ENCODE measurements at places on chromosomes 16 and 17.

GRCh38 chr17:6775871-6776405 lies at the start of gene FBXO39:
FBXO39 (plus strand) TSS chr17:6776215; CDS start chr17:6779869, 3,654 bp downstream.
- DNase-seq, result no peak

- DNase-seq, result peak; percentile 76
Measured at GRCh38 chr16:73068541-73069401, 20.8 kb upstream of the ZFHX3 start.

DNA sequence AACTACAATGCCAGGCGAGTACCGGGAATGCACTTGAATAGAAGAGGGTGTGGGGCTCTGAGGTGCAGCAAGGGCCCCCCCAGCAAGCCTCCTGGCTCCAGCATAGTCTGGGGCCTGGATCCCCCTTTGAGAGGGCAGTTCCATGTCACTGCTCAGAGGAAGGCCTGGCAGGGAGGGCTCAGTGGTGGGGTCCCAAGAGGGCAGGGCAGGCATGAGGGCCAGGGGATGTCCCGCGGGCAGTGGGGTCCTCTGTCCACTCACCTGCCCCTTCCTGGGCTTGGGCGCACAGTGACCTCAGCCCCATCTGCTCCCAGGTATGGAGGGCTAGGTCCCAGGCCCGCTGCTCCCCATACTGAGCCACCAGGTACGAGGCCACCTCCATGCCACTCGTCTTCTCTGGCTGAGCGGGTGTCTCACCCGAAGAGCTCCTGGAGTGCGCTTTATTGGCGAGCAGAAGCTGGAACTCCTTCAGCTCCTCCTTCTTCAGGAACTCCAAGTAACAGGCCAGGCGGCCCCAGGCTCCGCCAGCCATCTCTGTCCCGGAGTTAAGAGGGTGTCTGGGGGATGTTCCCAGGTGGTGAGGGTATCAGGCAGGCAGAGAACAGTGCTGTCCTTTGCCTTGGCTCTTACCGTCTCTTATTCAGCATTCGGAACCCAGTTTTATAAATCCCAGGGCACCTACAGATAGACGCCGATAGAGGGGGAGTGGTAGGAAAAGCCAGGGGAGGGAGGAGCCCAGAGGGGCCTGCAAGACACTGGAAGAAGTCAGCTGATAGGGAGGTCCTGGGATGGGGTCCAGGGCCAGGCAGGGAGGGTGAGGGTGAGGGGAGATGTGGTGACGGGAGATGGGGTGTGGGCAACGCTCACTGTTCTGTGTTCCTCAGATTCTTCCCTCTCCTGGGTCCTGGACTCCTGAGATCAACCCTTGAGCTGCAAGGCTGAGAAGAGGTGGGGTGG lies 605 bp downstream of the NLRP1 start:
- no peak for DNase-seq

GRCh38 chr16:13291591-13292333 lies 390.4 kb downstream of the SHISA9 start:
- DNase-seq, result no peak

GRCh38 chr17:42322382-42323267 lies 34.3 kb downstream of the STAT5A start:
- peak; percentile 91 for DNase-seq

DNA sequence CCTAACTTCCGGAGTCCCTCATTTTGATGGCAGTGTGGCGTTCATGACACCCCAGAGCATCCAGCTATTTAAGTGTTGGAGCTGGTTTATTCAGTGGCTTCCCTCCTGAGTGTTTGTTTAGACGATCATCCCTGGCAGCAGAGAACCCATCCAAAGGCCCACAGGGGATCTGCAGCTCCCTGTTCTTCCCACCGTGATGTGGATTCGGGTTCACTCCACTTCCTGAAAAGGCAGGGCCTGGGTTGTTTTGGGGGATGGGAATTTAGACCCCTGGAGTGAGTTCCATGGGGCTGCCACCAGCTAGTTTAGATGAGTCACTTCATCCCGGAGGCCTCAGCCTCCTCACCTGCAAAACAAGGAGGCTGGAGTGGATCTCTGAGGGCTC lies 2.3 kb downstream of the KSR1 start:
- no peak for DNase-seq

GRCh38 chr16:81545470-81546250 lies 101.1 kb downstream of the CMIP start:
- DNase-seq, result no peak

GRCh38 chr16:14658063-14658462 lies 25.3 kb downstream of the BFAR start:
- DNase-seq, result no peak

- no peak for DNase-seq
Measured at GRCh38 chr17:14772776-14773175, 471.9 kb downstream of the HS3ST3B1 start.

GRCh38 chr17:43372273-43372911 lies 26.4 kb upstream of the ARL4D start:
- DNase-seq, result no peak

DNA sequence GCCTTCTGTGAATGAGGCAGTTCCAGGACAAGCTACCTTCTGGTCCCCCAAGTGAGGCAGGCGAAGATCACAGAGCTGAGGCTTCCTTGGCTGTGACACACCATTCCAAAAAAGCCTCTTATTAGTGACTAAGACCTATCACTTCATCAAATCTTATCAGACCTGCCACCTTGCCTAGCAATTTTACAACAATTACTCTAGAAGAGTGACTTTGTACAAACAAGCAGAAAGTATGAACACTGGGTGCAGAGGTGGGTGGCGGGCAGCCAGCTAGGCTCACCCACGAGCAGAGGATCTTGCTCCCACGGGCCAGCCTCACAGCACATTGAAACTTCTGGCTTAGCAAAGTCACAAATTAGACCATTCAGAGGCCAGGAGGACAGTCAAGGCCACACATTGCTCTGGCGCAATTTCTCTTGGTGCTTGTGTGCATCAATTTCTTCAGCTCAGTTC lies 2.2 kb upstream of the ICAM2 start:
- DNase-seq, result no peak

DNA sequence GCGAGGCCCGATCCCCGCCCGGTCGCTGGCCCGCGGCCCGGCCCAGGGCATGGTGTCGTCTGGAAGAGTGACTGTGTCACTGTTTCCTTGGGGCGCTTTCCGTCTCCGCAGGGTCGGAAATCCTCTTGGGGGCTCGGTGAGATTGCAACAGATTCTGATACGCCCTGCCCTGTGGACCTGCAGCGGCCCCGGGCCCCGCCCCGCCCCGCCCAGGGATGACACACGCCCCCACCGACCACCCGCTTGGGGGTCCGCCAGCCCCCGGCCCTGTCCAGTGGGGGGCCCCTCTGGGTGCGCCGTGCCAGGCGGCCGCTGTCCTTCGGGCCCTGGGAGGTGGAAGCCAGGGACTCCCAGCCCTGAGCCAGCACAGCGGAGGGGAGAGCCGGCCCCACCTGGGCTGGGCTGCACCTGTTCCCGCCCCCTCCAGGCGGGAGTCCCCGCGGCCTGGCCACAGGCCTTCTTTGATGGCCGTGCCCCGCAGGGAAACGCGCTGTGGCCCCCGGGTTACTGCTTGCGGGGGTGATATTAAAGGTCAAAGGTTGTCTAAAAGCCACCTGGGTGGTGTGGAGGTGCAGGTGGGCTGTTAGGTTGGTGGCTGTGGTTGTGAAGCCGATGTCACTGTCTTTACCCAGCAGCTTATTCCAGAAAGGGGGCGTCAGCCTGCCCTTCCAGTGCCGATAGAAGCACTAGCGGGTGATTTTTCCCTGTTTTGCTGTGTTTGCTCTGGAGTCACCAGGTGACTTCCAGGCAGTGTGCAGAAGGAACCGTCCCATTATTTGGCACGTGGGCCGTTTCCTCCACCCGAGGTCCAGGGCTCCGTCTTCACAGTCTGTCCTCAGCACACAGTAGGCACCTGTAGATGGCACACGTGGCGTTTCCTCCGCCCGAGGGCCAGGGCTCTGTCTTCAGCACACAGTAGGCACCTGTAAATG lies 752 bp downstream of the TBC1D24 start:
- DNase-seq, result no peak

- peak; percentile 78 for DNase-seq
Measured at GRCh38 chr17:7988750-7989178, 13.7 kb upstream of the GUCY2D start.

DNA sequence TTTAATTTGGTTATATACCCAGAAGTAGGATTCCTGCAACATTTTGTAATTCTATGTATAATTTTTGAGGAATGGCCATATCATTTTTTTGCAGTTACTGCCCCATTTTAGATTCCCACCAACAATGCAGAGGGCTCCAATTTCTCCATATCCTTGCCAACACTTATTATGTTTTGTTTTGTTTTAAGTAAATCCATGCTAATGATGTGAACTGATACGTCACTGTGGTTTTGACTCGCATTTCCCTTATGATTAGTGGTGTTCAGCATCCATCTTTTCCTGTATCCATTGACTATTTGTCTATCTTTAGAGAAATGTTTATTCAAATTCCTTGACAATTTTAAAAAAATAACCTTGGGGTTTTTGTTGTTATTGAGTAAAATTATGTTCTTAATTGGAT lies 826.4 kb downstream of the CDH11 start:
- DNase-seq, result no peak
